ENCODE measurements at places on chromosomes 11 and 22. TPM values are rescaled to one million over a fixed set of nuclear protein-coding genes. Genes with fewer than 3 reads are reported as not detected.
A peak's percentile ranks its signal among the peaks of the same experiment; 100 is the strongest.

The RPUSD4 gene
- polyA plus RNA-seq, result 52.2 TPM

The ZBTB16 gene
- polyA plus RNA-seq, result 3.2 TPM

- no peak for DNase-seq
These were observed 361 bp downstream of the CTSD start for GRCh38 chr11:1763336-1763795.

- no peak for DNase-seq
These were observed 10.4 kb upstream of the PPARA start for GRCh38 chr22:46139895-46140350.

DNA sequence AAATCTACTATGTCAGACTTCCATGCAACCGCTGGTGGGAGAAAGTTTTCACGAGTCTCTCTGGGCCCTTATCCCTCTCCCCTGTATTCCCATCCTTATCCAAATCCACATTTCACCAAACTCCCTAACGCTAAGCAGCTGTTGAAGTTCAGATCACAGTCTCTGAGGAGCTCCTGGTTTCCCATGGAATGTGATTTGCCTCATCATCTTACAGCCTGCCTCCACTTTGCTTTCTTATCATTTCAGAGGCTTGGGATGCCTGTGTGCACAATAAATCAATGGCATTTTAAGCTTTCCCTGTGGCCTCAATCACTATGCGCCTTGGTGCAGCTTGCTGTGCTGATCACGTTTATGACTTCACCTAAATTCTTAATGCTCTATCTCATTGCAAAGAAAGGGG is 352.4 kb upstream of the FAT3 start:
- DNase-seq, result no peak

DNA sequence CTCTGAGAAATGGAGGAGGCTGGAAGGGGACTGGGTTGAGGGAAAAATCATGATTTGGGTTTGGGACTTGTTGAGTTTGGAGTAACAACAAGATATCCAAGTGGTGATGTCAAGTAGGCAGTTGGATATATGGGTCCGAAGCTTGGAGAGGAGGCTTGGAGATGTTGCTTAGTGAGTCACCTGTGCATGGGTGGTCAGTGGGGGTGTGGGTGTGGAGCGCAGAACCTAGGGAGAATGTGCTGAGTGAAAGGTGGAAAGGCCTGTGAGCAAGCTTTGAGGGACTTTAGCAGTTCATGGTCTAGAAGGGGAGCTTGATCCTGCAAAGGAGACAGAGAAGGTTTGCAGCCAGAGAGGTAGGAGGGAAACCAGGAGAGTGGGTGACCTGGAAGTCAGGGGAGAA is 38.2 kb downstream of the PRDM11 start:
- DNase-seq, result no peak

DNA sequence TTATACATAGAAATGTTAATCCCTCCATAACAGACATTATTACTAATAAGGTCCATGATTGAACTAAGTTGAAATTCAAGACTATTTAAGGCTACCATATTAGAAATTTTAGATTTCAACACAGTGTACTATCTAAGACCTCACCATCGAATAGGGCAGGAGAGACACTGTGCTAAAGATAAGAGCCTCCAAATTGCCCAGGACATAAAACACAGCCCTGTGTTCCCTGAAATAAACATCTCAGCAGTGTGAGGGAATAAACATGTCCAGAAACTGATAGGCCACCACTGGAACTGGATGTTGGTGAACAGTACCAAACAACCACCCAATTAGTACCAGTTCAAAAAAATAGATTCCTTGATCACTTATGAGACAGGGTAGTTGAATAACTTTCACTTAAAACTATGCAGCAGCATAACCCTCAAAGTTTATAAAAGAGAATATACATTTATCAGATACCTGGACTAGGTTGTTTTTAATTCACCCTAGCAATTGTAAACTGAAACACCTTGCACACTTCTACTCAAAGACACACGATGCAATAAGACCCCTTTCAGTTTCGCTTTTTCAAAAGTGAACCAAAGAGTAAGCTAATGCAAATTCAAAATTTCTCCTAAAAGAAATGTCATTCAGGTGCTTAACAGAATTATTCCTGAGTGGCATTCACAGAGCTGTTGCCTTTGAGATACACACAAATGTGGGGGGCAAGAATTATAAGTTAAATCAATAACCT is 34.3 kb downstream of the USP28 start:
- DNase-seq, result no peak

The SCGB1C1 gene
- polyA plus RNA-seq, result not detected

DNA sequence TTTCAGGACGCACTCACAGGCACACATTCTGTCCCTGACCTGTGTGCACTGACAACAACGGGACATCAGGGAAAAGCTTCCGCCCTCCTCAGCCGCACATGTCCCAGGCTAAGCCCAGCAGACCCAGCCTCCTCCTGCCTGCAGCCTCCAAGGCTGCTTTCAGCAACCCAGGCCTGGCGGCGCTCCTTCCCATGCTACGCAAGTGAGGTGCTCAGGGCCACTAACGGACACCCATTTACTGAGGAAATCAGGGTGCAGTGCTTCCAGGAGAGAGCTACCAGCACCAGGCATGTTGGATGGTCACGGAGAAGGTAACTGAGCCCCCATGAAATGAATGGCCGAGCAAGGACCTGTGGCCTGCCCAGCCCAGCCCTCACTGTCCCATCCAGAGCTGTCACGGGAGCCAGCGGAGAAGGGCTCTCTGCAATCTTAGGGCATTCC is 6.9 kb downstream of the MOB2 start:
- no peak for DNase-seq

DNA sequence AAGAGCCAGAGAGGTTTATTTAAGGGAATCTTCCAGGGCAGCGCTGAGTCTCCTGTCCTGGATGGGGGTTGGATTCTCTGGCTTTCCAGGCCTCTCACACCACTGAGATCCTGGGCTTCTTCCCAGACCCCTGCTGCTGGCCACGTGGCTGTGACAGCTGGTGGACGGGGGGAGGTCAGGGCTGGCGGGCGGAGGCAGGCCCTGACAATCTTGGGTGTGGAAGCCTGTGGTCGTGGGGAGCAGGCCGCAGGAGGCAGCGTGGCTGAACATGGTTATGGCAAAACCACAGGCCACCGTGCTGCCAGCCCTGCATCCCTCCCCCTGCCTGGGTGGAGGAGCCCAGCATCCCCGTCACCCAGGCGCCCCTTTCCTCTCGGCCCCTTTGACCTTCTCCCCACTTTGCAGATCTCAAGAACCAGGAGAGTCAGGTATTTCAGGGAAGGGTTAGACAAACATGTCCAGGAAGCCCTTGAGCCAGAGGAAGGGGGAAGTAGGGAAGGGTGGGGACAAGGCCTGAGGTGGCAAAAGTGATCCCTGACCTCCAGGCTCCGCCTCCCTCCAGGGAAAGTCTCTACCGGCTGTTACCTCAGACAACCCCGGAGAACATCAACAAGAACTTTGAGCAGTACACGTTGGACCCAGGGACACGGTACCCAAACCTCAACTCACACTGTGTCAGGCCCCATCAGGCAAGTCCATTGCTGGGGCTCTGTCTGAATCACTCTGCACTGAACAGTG is 111.8 kb downstream of the MICAL2 start:
- DNase-seq, result peak; percentile 77

DNA sequence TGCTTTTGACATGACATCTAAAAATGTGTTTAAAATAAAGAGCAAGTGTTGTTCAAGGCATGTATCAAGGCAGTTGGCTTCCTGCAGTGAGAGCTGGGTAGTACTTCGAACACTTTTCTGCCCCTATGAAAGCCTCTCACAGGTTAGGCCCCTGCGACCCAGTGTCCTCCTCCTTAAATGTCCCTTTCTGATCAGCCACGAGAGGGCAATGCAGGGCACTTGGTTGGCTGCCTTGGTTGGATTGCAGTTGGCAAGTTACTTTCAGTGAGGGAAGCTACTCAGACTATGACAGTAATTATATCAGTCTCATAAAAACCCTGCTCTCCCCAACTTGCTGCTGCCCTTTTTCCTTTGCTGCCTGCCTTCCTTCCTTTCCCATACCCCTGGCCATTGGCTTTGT is 743.8 kb downstream of the NTM start:
- no peak for DNase-seq

The NLRX1 gene
- 18.3 TPM for polyA plus RNA-seq

GRCh38 chr22:46815559-46815895 is 53.1 kb downstream of the TBC1D22A start:
- DNase-seq, result no peak

GRCh38 chr11:128840783-128841182 is 26.3 kb downstream of the KCNJ1 start:
- no peak for DNase-seq

The RFPL3 gene
- polyA plus RNA-seq, result 0.40 TPM

The EP300 gene
- not detected for polyA plus RNA-seq

GRCh38 chr22:20315337-20316216 is 4.3 kb downstream of the DGCR6L start:
- DNase-seq, result no peak

DNA sequence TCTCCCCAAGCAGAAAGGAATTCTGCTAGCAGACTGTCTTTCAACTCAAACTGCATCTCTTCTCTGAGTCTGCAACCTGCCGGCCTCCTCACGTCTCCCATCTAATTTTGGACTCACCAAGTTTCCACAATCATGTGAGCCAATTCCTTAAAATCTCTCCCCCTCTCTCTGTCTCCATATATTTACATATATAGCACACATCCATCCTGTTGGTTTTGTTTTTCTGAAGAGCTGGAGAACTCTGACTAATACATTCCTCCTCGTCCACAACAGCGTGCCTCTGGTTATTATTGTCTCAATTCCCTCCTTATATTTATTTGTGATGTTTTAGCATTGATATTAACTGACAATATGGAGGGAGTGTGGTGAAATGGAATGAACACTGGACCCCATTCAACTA is 29.6 kb upstream of the FJX1 start:
- DNase-seq, result no peak

The OR52N4 gene
- polyA plus RNA-seq, result not detected

GRCh38 chr11:13260963-13261588 is 16.5 kb upstream of the BMAL1 start:
- peak; percentile 39 for DNase-seq

- DNase-seq, result no peak
These were observed 17.6 kb upstream of the BDNF start for GRCh38 chr11:27717801-27718229.

GRCh38 chr11:77596626-77597025 is 6.9 kb downstream of the AQP11 start:
- DNase-seq, result no peak

GRCh38 chr22:29301716-29302401 is 4.6 kb upstream of the GAS2L1 start:
- DNase-seq, result no peak

- DNase-seq, result no peak
These were observed 328.7 kb downstream of the FAM181B start for GRCh38 chr11:82404981-82405380.

The FAM227A gene
- not detected for polyA plus RNA-seq

DNA sequence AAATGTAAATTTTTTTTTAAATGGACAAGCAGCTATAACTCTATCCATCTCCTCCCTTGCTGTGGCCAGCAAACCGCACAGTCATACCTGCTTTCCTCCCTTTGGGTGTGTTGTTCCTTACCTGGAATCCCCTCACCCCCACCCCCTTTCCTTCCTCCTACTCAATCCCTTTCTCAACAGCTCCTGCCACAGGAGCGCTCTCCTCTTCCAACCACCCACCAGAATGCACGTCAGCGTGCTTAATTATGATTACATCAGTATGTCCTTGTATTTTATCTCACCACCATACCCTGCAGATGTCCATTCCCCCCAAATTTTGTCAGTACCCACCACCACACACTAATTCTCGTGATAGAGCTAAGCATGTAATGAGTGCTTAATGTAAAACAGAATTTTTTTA is 60.9 kb upstream of the LMO2 start:
- DNase-seq, result no peak

- no peak for DNase-seq
These were observed 3.8 kb downstream of the PIM3 start for GRCh38 chr22:49964136-49965090.

The AMOTL1 gene
- 73.0 TPM for polyA plus RNA-seq

The CARNS1 gene
- not detected for polyA plus RNA-seq

DNA sequence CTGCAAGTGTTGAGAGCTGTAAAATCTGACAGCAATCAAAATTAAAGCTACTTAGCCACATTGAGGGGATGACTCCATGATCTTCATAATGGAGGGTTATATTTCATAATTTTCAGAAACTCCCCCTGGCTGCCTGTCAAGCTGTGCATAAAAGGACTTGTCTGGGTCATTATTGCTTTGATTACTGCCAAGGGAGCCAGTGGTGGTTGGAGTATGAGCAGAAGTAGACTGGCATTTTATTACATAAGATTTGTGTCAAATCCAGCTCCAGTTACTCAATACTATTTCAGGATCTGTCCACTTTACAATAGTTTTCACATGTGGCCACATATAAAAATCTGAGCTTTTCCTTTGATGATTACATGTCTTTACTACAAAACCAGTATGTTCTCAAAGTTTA is 108.9 kb upstream of the SLC5A12 start:
- DNase-seq, result no peak

The MMP12 gene
- not detected for polyA plus RNA-seq

DNA sequence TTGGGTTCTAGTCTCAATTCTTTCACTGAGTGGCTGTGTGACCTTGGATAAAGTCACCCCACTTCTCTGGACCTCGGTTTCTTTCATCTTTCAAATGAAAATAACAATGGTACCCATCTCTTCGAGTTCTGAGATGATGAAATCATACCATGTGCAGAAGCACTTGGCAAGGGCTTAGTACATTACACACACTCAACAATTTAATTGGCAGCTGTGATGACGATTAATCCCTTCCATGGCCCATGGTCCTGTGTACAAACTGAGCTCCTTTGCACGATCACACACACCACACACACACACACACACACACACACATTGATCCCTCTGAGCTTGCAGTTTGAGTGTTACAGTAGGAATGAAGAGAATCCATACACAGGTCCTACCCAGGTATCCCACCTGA is 103.4 kb upstream of the ASPHD2 start:
- no peak for DNase-seq

DNA sequence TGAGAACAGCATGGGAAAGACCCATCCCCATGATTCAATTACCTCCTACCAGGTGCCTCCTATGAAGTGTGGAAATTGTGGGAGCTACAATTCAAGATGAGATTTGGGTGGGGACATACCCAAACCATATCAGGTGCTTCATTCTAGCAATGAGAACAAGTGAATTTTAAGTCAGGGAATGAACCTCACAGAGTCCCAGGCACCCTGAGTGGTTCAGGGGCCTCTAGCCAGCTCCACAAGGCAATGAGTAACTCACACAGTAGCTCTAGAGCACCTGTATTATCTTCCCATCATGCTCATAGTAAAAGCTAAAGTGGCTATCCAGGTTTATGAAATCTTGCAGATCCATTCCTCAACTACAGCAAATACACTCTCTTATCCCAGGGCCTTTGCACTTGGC is 13.1 kb upstream of the ACCSL start:
- no peak for DNase-seq

DNA sequence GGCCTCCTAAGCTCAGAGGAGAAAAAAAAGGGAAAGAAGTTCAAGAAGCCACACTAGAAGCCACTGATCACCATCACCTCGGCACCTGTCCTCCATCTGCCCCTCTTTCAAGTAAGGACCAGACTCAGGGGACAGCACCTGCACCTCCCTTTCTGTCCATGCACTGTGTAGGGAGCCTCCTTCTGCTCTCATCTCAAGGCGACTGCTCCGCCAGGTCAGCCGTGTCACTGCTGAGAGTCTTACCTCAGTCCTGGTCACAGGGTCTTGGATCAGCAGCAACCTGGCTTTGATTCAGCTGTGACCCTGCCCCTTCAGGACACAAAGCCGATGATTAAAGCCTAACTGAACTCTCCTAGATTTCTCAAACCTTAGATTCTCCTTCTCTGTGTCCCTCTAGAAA is 101.5 kb downstream of the ZNF280B start:
- no peak for DNase-seq

The KCNE3 gene
- polyA plus RNA-seq, result 2.5 TPM

GRCh38 chr11:110096496-110096895 is 3.3 kb downstream of the ZC3H12C start:
- DNase-seq, result no peak

All from muscle of arm (tissue), 14 donors.